T-helper 17 cell (primary cell): ENCODE measurements at places on chromosomes 5 and 9.

DNA sequence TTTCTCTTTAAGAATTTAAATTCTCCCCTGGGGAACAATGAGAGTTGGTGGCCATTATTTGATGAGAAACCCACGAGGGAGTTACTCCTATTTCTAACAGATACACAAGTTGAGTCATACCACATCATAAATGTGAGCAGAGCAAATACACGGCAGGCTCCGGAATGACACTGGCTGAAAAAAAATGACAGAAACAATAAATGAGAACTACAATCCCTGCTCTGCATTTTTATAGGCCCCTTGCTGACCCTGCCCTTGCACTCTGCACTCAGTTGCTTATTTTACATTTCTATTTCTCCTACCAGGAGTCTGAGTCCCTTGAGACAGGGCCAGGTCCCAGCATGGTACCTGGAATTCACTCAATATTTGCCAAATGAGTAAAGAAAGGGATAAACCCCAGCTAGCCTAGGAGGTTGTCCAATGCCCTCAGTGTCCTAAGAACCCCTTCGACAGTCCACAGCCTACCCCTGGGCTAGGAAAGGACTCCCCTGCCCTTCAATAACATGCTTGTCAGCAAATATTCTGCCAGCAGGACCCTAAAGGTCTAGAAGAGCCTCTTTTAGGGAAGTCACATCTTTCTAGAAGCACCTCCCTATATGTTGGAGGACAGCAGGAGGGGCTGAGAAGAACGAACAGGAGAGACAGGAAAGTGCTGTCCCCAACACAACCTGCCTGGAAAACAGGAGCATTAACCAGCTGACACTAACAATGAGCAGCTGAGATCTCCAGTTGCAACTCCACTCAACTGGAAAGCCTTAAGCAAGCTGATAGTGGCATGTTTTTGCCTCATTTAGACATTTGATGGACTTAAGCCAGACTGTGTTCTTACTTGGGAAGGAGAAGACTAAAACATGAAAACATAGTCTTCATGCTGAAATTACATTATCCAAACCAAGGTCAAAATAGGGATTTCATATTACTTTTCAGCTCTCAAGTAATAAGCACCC lies 191.2 kb downstream of the ACTL7B start:
- no peak for DNase-seq

- DNase-seq, result no peak
These were observed 32.2 kb upstream of the PAX5 start for GRCh38 chr9:37066139-37066725.

DNA sequence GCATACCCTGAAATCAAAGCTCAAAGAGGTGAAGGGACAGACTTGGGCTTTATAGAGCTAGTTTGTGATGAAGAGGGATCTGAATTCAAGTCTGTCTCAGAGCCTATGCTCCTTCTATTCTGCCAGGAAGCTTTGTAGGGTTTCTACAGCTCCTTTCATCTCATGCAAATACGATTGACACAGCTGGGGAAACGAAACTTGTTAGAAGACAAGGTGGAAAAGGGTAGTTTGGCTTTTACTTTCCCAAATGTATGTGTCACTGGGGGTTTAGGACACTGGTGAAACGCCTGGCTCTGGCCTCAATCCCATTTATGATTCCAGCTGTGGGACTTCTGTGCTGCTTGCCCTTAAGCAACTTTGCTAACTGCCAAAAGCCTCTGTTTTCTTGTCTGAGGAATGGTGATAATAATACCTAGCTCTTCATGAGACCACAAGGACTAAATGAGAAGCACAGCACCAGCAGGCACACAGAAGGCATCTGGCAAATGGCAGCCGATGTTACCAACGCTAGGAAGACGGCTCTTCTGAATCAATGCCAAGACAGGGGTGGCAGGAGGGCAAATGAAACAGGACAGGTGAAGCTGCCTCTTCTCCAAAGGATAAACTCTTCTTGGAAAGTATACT lies 70.3 kb upstream of the EQTN start:
- no peak for DNase-seq

DNA sequence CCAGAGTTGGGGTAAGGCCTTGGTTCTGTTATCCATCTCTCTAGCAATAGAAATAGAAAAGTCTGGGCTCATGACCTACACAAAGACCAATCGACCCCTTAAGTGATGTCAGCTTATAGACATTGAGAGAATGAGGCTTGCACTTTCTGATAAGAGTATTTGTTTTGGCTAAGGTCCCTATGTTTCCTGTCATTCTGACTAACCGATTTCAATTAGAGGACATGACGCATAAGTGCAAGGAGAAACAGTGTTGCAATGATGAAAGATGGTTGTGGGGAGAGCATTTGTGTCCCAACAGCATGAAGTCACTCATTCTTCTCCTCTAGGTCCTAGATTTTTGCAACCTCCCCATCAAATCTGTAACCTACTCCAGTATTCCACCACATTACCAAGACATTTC lies 255.1 kb downstream of the MAT2B start:
- DNase-seq, result no peak

DNA sequence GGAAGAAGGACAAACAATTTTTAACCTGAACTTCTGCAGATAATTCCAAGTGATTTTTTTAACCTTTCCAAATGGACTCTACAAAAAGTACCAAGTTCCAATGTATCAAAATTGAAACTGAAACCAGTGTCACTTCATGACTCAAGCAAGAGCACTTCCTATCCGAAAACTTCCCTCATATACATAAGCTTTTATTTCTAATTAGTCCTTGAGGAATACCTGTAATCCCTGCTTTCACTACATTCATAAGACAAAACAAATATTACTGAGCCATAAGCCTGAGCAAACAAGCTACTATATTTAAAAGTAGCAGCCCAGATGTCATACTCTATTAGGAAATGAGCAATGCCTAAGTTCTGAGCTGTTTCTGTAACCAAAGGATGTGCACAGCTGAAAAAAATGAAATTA lies 224.4 kb downstream of the EBF1 start:
- DNase-seq, result no peak

DNA sequence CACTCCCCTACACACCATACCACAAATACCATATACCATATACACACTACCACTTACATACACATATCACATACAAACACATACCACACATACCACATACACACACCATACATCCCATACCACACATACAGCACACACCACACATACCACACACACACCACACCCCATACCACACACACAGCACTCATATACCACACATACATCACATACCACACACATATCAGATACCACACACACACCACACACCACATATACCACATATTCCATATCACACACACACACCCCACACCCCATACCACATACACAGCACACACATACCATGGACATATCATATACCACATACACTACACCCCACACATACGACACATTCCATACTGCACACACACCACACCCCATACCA lies 276.6 kb downstream of the GADD45G start:
- no peak for DNase-seq

DNA sequence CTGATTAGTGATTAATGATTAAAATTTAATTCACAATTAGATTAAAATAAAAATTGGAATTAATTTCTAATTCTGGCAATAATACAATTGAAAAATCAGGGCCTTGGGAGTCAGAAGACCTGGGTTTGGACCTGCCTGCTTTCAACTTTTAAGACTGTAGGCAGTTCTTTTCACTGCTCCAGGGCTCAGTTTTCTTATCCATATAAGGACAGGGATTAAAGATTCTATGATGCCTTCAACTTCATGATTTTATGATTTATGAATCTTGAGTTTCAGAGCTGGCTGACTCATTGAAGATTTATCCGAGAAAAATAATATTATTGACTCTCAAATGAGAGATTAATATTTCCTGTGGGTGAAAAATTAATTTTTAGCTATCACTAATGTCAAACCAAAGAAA lies 208.6 kb upstream of the ANKH start:
- DNase-seq, result no peak

DNA sequence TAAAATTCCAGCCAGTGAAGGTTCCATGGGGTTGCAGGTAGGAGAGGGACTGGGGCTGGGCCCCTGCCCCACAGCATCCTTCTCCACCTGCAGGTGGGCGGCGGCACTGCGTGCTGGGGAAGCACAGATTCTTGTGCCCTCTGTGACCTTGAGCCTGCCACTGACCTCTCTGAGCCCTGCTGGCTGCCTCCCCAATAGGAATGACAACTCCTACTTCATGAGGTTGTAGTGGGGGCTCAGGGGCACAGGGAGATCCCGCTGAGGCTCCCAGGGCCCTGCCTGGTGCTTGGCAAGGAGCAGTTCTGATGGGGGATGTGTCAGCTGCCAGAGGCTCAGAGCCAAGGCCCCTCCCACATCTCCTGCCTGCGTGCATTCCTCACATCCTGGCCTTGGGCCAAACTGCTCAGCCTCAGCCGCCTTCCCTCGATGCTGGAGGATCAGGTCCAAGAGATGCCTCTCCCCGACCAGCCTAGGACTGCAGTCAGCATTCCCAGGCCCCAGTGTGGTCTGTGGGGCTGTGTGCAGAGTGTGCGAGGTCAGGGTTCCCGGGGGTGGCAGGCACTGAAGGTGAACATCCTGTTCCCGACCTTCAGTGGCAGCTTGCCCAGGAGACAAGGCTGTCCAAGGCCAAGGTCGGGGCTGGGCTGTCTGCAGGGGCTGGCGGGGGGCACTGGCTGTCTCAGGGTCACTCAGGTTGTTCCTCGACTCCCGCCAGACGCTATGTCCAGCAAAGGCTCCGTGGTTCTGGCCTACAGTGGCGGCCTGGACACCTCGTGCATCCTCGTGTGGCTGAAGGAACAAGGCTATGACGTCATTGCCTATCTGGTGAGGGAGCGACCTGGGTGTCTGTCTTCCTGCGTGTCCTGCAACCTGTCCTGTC lies 7.0 kb downstream of the ASS1 start:
- DNase-seq, result no peak

- no peak for DNase-seq
These were observed 584.0 kb downstream of the ACTL7B start for GRCh38 chr9:108271646-108272348.

DNA sequence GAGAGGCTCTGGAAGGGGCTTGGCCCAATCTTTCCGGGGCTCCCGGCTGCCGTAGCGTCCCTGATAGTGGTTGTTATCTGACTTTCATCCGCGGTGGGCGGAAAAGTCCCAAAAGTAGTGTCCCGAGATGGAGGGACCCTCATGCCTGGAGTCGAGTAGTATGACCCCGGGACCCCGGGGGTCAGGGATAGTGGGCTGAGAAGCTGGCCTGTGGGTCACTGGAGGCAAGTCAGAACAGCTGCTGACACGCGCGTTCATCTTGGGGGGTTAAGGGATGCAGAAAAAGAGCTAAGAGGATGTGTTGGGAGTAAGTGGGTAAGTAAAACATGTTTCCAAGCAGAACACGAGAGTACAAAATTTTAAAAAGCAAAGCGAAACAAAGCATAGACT lies 123.4 kb downstream of the TMEM161B start:
- no peak for DNase-seq

DNA sequence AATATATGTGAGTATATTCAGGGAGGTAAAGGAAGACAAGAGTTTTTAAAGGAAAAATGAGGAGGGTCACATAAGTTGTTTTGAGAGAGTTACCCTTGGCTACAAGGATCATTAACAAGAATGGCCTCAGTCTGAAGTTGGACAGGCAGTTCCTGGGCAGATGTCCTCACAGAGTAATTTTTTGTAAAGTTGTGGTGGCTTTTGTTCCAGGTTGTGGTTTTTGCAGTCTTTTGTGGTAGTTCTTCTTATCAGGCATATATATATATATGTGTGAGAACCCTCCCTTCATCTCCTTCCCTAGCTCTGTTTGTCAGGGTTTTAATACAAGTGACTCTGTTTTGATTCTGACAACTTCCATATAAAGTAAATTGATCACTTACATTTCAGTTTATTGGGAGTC lies 60.0 kb downstream of the CSNK1G3 start:
- no peak for DNase-seq

DNA sequence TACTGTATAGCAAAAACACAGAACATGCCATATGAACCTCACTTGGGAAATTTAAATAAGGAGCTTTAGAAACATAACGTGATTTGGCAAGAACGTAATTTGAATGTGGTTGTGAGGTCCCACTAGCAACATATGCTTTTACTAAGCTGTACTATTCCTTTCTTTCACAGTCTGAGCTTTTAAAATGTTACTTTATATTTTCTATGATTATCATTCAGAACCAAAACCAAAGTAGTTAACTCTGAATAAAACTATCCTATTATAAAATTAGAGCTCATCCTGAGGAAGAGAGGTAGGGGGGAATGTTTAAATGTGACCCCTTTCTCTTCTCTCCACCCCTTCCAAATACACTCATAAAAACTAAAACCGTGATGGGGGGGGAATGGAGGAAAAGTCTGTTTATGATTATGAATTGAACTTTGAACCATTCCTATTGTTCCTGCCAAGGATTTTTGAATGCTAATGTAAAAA lies 435.7 kb downstream of the NFIB start:
- DNase-seq, result no peak

DNA sequence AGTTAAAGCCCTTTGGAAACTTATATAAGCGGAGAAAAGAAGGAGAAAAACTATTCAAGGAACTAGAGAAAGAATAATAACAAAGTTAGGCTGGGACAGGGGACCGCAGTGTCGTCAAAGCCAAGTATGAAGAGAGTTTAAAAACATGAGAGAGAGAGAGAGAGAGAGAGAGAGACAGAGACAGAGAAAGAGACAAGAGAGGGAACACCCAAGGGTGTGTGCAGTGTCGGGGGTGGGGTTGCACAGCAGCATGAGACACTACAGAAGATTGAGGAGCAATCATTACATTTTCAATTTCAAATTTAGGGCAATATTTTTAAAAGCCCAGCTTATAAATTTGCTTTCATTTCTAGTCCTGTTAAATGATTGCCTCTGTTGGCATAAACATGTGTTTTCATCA lies 74.3 kb downstream of the NNT start:
- DNase-seq, result no peak

DNA sequence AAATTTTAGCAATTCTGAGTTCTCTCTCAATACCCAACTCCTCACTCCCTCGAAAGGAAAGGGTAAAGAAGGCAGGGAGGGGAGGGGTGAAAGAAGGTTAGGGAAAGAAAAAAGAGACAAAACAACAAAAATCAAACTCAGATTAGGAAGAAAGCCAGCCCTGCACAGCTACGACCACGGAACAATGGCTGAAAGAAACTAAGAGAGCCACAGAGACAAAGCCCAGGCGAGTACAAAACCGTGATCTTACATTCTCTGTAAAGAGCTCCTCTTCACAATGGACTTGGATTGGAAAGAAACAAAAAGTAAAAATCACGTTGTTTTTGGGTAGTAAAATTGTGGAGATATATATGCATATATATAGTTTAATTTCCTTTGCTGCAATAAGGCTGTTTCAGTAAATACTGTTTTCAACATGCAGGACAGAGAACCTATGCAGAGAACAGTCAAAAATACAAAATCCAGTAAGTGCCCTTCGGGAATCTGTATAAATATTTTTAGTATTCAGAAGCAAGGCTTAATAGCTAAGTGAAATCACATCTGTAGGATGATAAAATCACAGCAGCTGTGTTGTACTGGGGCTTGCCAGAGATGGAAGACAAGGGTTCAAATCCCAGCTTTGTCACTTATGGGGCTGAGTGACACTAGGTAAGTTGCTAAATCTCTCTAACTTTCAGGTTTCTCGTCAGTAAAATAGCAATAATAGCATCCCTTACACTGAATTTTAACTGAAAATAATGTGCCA lies 16.9 kb downstream of the PSMB7 start:
- no peak for DNase-seq

DNA sequence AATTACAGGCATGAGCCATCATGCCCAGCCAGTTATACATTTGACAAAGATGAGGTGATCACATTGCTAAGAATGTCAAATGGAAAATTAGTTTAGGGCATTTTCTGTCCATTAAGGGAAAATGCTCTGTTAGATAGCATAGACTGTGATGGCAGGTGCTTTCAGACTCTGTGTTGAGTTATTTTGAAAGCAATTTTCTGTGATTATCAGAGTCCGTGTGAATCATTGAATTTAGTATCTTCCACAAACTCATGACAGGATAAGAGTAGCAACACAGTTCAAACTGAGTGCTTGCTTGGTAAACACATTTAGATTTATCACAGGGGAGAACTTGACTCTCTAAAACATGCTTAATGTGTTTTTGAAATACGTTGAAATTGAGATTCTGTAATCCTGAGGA lies 69.0 kb downstream of the GAPVD1 start:
- DNase-seq, result no peak
